ENCODE measurements at places on chromosomes 6 and 20. TPM values are rescaled to one million over a fixed set of nuclear protein-coding genes. Genes with fewer than 3 reads are reported as not detected.

The RNF144B gene
- total RNA-seq, result 34.0 TPM

The FAM209A gene
- not detected for total RNA-seq

The TBPL1 gene
- 22.2 TPM for total RNA-seq

The TSBP1 gene
- not detected for total RNA-seq

The OVOL2 gene
- 16.2 TPM for total RNA-seq

The OR2H2 gene
- total RNA-seq, result not detected

The CARMIL1 gene
- 28.4 TPM for total RNA-seq

The PRDM13 gene
- not detected for total RNA-seq

The TUBB2B gene
- total RNA-seq, result 2.8 TPM

The CRYBG1 gene
- 107 TPM for total RNA-seq

The FOXQ1 gene
- 130 TPM for total RNA-seq

The TREML2 gene
- total RNA-seq, result 0.16 TPM

The B3GALT4 gene
- 20.2 TPM for total RNA-seq

The CST2 gene
- total RNA-seq, result not detected

The RAET1L gene
- not detected for total RNA-seq

The TPX2 gene
- total RNA-seq, result 0.81 TPM

The C20orf204 gene
- 1.9 TPM for total RNA-seq

The ADGB gene
- not detected for total RNA-seq

The LYRM2 gene
- 57.1 TPM for total RNA-seq

The SLC44A4 gene
- total RNA-seq, result 79.8 TPM

The SLC22A23 gene
- 42.4 TPM for total RNA-seq

The PTGIS gene
- 57.8 TPM for total RNA-seq

The REM1 gene
- 8.6 TPM for total RNA-seq

The CALHM5 gene
- 1.7 TPM for total RNA-seq

The PRR3 gene
- total RNA-seq, result 17.3 TPM

The MYCT1 gene
- total RNA-seq, result 11.5 TPM

The HTR1B gene
- 1.9 TPM for total RNA-seq

The TNXB gene
- total RNA-seq, result 121 TPM

The KCNQ5 gene
- 1.8 TPM for total RNA-seq

The SRF gene
- total RNA-seq, result 55.7 TPM

The ADGRF1 gene
- 70.0 TPM for total RNA-seq

The EPHA7 gene
- 4.6 TPM for total RNA-seq

The KIF25 gene
- total RNA-seq, result not detected

The ACTL10 gene
- total RNA-seq, result 3.6 TPM

The MYMX gene
- total RNA-seq, result not detected

The RBM12 gene
- total RNA-seq, result 133 TPM

The TRIM10 gene
- total RNA-seq, result not detected

The SLC13A3 gene
- 5.1 TPM for total RNA-seq

The LHFPL5 gene
- total RNA-seq, result not detected

The SCRT2 gene
- not detected for total RNA-seq

Measured in ureter (tissue), 1 donor.